AG10803 (cell line): ENCODE measurements at places on chromosomes 2 and 18.

GRCh38 chr2:31219131-31219969, 2.0 kb upstream of the CAPN14 start:
- no peak for DNase-seq

GRCh38 chr2:219452361-219453317, 18.0 kb downstream of the SPEG start:
- DNase-seq = peak; percentile 95

DNA sequence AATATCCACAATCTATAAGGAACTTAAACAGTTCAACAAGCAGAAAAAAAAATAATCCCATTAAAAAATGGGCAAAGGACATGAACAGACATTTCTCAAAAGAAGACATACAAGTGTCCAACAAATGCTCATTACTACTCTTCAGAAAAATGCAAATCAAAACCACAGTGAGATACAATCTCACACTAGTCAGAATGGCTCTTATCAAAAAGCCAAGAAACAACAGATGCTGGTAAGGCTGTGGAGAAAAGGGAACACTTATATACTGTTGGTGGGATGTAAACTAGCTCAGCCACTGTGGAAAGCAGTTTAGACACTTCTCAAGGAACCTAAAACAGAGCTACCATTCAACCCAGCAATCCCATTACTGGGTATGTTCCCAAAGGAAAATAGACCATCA, 7.2 kb upstream of the CRYGB start:
- no peak for DNase-seq

- peak; percentile 97 for DNase-seq
Observed at GRCh38 chr2:85248773-85249509, 78.8 kb downstream of the TGOLN2 start.

- no peak for DNase-seq
Observed at GRCh38 chr2:184004948-184005672, 593.2 kb upstream of the ZNF804A start.

- no peak for DNase-seq
Observed at GRCh38 chr2:221999166-221999565, 299.6 kb downstream of the PAX3 start.

DNA sequence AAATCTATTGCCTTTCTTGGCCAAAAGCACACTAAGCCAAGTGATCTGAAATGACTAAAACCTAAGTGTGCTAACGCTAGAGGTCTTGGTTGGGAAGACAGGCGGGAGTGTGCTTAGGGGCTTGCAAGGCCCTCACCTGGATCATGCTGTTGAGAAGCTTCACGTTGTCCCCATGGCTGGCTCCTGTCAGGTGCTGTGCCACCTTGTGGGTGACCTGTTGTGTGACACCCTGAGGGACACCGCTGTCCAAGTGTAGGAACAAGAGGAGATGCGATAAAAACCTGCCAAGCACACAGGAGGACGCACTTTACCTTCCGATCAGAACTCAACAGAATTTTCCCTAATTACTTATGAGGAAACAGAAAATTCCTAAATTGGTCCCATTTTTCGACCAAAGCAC, 50.8 kb downstream of the EPG5 start:
- no peak for DNase-seq

- DNase-seq = no peak
Observed at GRCh38 chr2:122856696-122857095, 1101.2 kb downstream of the TSN start.

DNA sequence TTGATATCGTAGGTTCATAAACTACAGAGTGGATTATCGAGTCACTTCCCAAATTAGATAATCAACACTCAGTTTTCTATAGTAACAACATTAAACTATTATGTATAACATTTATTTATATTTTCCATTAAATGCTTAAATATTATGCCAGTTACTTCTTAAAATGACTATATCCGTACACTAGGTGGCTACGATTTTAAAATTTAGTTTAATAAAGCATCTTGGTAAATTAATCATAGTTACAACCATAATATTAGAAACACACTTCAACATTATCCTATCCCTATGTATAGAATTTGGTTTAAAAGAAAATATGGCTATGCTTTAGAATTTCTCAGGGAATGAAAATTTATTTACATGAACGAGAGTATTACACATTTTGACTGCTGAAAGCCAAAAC, 80.3 kb downstream of the SLC25A12 start:
- no peak for DNase-seq

DNA sequence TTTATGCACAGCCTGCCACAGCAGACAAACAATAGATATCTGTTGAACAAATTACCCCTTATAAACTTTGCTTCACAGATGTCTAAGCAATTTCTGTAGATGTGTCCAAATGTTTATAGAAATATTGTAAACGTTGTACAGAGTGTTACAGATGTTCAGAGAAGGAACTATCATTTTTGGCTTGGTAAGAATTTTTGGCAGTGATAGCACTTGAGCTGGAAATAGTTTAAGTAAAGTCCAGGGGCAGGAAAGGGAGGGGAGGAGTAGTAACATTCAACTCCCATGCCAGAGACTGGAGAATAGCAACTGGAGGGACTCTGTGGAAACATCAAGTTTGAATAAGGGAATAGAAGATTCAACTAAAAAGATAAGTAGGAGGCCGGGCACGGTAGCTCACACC, 4.4 kb downstream of the PTRHD1 start:
- DNase-seq = no peak

DNA sequence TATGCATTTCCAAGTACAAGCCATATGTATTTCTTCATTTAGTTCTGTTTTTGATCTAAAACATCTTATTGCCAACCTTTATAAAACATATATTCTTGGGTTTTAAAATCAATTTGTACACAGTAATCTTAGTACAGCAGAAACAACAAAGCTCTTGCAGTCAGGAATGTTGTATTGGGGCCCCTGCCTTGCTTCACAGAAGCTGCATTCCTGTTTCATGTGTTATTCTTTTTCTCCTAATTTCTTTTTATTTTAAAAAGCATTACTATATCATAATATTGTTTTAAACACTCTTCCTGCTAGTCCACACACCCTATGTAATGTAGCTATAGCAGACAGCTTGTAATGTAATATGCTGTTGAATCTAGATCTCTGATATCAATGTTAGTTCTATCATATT, 24.0 kb downstream of the SERPINB7 start:
- no peak for DNase-seq

DNA sequence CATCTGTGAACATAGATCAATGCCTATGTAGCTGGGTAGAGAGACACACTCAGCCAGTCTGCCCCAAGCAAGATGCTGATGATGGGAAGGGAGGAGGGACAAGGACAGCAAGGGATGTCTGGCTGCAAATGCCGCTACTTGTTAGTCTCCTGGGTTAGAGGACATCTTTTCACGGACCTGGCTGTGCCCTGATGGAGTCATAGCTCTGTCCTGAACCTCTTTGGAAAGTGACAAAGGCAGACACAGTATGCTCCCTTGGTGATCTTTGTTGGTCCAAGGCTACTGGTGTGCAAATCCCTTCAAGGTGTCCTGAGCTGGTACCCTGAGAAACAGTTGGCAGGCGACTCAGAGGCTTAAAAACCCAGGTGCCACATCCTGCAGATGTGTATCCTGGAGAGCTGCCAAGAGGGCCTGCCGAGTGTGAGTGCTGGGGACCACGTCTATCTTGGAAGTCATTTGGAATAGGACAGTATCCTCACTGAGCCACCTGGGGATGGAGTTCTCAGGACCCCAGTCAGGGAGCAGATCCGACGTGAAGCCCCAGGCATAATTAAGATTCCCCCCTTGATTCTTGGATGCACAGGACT, 10.8 kb downstream of the FOSL2 start:
- no peak for DNase-seq

GRCh38 chr2:29033656-29034055, 40.7 kb downstream of the PCARE start:
- no peak for DNase-seq

DNA sequence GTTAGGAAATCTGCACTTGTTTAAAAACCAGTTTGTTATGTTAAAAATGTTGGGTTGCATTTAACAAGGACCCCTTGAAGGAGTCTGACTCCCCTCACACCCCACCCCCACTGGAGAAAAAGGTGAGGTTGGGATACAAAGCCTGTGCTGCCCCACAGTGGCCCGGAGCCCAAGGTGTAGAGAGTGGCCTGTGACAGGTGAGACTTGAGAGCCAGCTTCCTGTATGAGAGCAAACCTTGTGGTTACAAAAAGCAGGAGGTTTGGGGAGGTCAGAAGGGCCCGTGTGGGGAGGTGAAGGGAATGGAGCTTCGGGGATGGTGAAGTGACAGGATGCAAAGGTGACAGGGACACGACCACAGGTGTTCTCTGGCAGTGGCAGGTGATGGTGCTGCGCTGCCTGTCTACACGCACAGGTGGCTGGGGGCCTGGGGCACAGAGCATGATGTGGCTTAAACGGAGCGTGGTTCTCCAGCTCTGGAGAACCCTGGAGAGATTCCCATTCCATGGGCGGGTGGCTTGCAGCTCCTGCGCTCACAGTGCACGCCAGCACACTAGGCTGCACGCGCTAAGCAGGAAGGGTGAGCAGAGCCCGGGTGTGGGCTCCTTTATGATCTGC, 29.0 kb downstream of the IMPA2 start:
- no peak for DNase-seq

DNA sequence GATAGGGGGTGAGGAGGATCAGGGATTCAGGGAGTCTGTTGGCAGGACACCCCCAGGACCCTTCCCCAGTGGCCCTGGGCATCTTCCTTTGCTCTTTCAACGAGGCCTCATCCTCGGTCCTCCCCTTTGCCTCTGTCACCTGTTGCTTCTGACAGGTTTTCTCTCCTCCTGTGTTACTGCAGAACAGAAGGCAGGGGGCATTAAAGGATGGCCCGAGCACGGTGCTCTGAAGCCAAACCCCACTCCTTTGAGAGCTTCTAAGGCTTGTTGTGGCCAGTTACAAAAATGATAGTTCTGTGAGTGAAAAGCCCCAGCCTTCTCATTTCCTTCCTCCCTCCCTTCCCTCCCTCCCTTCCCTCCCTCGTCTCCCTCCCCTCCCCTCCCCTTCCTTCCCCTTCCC, 82.5 kb downstream of the THNSL2 start:
- DNase-seq = no peak

- peak; percentile 15 for DNase-seq
Observed at GRCh38 chr2:62787386-62787785, 81.9 kb downstream of the EHBP1 start.

- DNase-seq = peak; percentile 92
Observed at GRCh38 chr2:233210843-233211547, 40.5 kb upstream of the ATG16L1 start.

- DNase-seq = peak; percentile 29
Observed at GRCh38 chr2:56102866-56103265, 80.9 kb upstream of the CCDC85A start.

GRCh38 chr2:64488050-64488974, 34.4 kb downstream of the LGALSL start:
- peak; percentile 38 for DNase-seq

GRCh38 chr2:100067784-100068183, 74.6 kb downstream of the AFF3 start:
- no peak for DNase-seq

DNA sequence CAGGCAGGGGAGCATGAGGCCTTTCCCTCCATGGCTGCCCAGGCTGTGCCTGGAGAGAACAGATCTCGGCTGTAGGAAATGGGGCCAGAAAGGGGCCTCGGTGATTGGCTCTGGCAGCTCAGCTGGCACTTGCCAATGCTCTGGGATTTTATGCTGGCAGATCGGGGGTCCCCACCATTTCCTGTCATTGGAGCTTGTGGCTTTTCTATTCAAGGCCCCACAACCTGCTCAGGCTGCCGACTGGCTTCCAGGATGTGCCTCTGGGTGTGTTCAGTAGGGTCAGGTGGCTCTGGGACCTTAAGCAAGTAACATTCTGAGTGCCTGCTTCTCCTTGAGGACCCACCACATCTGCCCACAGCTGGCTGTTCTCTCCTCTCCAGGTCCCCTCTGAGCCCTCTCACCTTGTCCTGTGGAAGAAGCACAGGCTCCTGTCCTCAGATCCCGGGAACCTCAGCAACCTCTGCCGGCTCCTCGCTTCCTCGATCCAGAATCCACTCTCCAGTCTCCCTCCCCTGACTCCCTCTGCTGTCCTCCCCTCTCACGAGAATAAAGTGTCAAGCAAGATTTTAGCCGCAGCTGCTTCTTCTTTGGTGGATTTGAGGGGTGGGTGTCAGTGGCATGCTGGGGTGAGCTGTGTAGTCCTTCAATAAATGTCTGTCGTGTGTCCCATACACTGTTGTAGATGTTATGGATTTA, 4.2 kb downstream of the GNLY start:
- DNase-seq = no peak

DNA sequence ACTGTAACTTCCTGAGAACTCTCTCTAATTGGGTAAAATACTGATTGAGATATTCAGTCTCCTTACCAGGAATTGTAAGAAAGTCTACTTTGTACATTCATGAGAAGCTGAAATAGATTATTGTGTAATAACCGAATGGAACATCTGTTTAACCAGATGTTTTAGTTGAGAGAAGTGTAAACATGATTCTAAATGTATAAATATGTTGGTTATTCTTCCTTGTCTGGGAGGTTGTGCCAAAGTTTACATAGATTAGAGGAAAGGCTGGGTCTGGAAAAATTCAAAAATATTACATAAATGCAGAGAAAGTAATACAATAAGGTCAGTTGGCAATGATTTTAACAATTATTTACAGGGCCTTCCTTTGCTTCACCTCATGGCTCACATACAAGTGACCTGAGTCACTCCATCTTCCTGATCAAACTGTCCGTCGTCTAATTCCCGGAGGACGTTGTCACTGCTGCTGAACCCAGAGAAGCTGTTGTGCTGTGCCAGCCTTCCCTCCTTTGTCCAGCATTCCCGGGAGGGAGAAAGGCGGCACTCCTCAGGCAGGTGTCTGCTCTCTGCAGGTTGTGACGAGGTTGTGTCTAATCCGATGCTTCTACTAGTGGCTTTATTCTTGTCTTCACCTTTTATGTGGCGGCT, 55.9 kb downstream of the MOB4 start:
- DNase-seq = peak; percentile 74

GRCh38 chr2:7849027-7849426, 832.8 kb upstream of the ID2 start:
- DNase-seq = no peak

DNA sequence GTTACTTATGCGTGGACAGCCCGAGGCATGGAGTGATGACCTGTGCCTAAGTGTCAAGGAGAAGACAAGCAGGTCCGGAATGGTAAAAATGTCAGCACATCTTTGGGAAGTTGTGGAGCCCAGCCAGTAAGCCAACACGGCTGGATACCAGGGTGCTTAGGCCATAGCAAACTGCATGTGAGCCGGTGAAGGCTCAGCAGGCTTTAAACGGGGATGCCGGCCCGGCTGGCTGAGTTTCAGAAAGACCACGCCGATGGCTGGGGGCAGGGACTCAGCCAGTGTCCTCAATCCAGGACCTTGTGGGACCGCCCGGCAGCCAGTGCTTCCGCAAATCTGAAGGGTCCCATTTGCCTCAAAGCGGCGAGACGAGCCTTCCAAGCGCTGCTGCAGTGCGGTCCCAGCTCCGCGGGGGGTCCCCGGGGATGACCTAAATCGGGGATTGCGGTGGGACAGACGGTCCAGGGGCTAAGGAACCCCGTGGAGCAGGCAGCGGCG, 946 bp upstream of the AGAP1 start:
- DNase-seq = peak; percentile 22
